ENCODE measurements at places on chromosomes 2 and 18. TPM values are rescaled to one million over a fixed set of nuclear protein-coding genes. Genes with fewer than 3 reads are reported as not detected.

PROKR1 gene
- total RNA-seq, result not detected

HOXD10 gene
- not detected for total RNA-seq

SLC5A7 gene
- not detected for total RNA-seq

ZSWIM2 gene
- not detected for total RNA-seq

UNC80 gene
- under 0.01 TPM for total RNA-seq

CRYBA2 gene
- not detected for total RNA-seq

PRKAG3 gene
- total RNA-seq, result 4.1 TPM

UXS1 gene
- 31.6 TPM for total RNA-seq

FAM124B gene
- 0.12 TPM for total RNA-seq
